ENCODE measurements at places on chromosomes 11 and 22. TPM values are rescaled to one million over a fixed set of nuclear protein-coding genes. Genes with fewer than 3 reads are reported as not detected.

DNA sequence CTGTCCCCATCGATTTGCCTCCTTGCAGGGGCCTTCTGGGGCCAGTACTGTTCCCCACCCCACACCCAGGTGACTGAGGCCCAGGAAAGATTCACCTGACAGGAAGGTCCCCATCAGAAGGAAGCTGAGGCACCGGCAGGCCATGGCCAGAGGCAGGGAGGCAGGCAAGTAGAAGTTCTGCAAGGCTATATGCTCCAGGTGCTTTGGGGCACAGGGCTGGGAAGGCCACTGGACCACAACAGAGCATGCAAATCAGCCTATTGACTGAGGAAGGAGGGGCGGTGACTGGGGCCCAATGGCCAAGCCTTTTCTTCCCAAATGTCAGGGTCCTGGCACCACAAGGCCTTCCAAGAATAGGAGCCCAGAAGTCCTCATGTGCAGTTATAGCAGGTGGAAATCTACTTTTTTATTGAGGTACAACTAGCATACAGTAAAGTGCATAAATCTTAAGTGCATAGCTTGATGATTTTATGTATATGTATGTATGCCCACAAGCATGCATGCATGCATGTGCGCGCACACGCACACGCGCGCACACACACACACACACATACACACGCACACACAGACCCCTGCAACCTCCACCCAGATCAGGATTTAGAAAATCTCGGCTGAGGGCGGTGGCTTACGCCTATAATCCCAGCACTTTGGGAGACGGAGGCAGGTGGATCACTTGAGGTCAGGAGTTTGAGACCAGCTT is at the start of gene VPREB3:
Gene VPREB3 (minus strand): TSS at position 206 of the 700 bp plus-strand sequence. CDS start 62 bp downstream, at position 144.
- DNase-seq: no peak
- no peak within 1 kb of the TSS for H3K27ac ChIP-seq
- no peaks in the 10 kb centered on the region for H3K27me3 ChIP-seq
- no peak within 1 kb of the TSS for H3K4me3 ChIP-seq

DNA sequence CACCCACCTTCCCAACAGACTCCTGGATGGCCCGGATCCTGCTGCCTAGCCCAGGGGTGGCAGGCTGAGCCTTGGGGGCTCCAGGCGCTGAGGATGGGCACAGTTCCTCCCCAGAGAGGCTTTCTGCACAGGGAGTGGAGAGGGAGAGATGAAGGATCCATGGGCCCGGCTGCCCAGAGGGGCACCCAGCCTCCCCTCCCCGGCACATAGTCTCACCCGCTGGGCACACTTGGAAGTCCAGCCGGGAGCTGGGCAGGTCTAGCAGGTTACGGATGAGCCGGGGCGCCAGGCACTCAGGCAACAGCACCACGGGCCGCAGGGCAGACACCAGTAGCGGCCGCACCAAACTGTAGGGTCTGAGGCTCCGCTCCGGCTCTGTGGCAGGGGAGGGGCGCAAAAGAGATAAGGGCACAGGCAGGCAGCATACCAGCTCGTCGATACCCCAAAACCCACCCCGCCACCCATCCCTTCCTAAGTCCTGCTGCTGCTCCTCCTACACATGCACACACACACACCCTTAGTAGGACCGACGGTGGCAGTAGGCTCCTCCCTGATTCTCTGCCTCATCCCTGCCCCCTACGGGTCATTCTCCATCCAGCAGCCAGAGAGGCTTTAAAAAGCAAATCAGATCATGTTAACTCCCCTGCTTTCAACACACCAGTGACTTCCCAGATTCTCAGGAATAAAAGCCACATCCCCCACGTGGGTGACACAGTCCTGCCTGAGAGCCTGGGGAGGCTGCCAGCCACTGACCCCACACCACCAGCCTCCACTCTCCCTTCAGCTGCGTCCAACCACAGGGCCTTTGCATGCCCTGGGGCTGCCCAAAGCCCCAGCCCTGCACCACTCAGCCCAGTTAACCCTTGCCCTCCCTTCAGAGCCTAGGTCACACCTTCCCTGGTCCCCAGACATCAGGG is 6.5 kb upstream of the MFNG start:
- H3K4me1 ChIP-seq: peaks cover 43% of the 10 kb centered on the region
- no peaks in the 10 kb centered on the region for H3K36me3 ChIP-seq
- H3K4me3 ChIP-seq: no peak overlapping the region
- H3K27ac ChIP-seq: peak overlapping the region; percentile 55
- H3K27me3 ChIP-seq: peaks cover under 1% of the 10 kb centered on the region
- peak; percentile 76 for DNase-seq

GRCh38 chr11:73245461-73245860 is 26.7 kb upstream of the P2RY6 start:
- no peaks in the 10 kb centered on the region for H3K36me3 ChIP-seq
- H3K27me3 ChIP-seq: peaks cover 8% of the 10 kb centered on the region
- no peak overlapping the region for H3K4me3 ChIP-seq
- DNase-seq: no peak

- H3K27ac ChIP-seq: peak overlapping the region; percentile 94
- H3K4me3 ChIP-seq: peak overlapping the region; percentile 97
- H3K4me1 ChIP-seq: peaks cover 51% of the 10 kb centered on the region
- H3K36me3 ChIP-seq: peaks cover 65% of the 10 kb centered on the region
These were observed 465 bp downstream of the SUN2 start for GRCh38 chr22:38755155-38755910.

- no peak overlapping the region for H3K4me3 ChIP-seq
- no peaks in the 10 kb centered on the region for H3K4me1 ChIP-seq
- no peak for DNase-seq
- H3K27me3 ChIP-seq: peaks cover 28% of the 10 kb centered on the region
These were observed 31.5 kb upstream of the PANX2 start for GRCh38 chr22:50138988-50139387.

GRCh38 chr11:31521497-31522150 is 12.1 kb downstream of the ELP4 start:
- no peaks in the 10 kb centered on the region for H3K27me3 ChIP-seq
- H3K4me3 ChIP-seq: no peak overlapping the region
- no peak for DNase-seq

GRCh38 chr11:117993988-117994745 is 8.0 kb downstream of the IL10RA start:
- peaks cover 97% of the 10 kb centered on the region for H3K4me1 ChIP-seq
- peak overlapping the region; percentile 69 for H3K4me3 ChIP-seq
- H3K27ac ChIP-seq: peak overlapping the region; percentile 53
- no peaks in the 10 kb centered on the region for H3K27me3 ChIP-seq

DNA sequence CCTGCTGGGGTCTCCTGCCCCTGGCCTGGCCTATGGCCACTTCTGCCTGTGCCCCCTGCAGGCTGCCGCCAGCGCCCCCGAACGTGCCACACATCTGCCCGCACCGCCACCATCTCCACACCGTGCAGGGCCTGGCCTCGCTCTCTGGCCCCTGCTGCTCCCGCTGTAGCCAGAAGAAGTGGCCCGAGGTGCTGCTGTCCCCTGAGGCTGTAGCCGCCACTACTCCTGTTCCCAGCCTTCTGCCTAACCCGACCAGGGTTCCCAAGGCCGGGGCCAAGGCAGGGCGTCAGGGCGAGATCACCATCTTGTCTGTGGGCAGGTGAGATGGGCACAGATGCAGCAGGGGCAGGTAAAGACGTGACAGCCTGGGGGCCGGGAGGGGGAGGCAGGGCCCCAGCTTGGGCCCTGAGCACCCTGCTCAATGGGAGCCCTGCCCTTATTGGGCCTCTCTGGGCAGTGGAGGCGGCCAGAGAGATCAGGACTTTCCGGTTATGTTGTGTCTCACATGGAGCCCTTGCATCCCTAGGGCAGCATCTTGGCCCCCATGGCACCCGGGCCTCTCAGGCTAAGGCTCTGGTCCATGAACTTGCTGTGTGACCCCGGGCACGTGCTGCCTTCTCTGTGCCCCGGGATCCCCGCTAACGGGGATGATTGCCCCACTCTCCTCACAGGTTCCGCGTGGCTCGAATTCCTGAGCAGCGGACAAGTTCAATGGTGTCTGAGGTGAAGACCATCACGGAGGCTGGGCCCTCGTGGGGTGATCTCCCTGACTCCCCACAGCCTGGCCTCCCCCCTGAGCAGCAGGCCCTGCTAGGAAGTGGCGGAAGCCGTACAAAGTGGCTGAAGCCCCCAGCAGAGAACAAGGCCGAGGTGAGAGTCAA is 18.5 kb downstream of the RELT start:
- H3K27me3 ChIP-seq: no peaks in the 10 kb centered on the region
- H3K4me3 ChIP-seq: no peak overlapping the region
- no peak for DNase-seq
- H3K36me3 ChIP-seq: peaks cover 34% of the 10 kb centered on the region
- no peak overlapping the region for H3K27ac ChIP-seq

GRCh38 chr11:88231894-88232482 is 56.7 kb upstream of the RAB38 start:
- H3K27me3 ChIP-seq: no peaks in the 10 kb centered on the region
- peak; percentile 38 for DNase-seq
- peaks cover 8% of the 10 kb centered on the region for H3K36me3 ChIP-seq
- H3K27ac ChIP-seq: no peak overlapping the region

DNA sequence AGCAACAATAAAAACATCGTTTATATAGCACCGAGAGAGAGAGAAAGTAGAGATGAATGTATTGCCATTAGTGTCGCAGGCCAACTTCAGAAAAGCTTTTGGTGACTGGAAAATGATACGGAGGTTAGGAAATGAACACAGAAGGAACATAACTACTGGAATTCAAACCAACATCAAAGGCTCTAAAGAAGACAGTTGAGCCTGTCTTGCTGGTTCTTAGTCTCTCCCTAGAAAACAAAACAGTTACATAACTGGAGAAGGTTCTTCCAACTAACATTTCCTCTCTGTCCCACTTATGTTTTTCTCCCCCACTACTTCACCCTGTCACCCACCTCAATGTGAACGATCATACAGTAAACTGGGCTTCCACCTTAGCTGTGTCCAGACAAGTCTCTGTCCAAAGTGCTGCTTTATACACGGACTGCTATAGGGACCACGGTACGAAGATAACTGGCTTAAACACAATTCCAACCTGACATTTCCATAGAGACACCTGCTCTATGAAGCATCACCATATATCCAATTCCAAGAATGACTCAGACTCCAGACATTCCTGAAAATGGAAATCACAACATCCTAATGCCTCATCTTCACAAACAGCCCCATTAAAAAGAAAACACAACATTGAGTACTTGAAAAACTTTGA is 85.2 kb upstream of the ARHGAP32 start:
- no peaks in the 10 kb centered on the region for H3K36me3 ChIP-seq
- H3K4me1 ChIP-seq: peaks cover 19% of the 10 kb centered on the region
- no peak for DNase-seq
- H3K27me3 ChIP-seq: peaks cover 13% of the 10 kb centered on the region

DNA sequence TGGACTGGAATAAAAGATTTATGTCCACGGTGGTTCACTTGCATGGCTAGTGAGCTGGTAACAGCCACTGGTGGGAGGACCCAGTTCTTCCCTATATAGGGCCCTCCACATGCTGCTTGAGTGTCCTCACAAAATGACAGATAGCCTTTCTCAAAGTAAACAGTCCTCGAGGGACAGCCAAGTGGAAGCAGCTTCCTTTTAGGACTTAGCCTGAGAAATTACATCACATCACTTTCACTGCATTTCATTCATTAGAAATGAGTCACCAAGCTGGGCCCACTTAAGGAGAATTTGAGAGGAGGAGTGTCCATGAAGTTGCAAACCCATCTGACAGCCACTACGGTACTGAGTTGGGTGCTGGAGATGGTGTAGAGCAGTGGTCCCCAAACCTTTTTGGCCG is 7.0 kb downstream of the ISX start:
- H3K27ac ChIP-seq: no peak overlapping the region
- no peaks in the 10 kb centered on the region for H3K27me3 ChIP-seq
- H3K4me3 ChIP-seq: no peak overlapping the region

DNA sequence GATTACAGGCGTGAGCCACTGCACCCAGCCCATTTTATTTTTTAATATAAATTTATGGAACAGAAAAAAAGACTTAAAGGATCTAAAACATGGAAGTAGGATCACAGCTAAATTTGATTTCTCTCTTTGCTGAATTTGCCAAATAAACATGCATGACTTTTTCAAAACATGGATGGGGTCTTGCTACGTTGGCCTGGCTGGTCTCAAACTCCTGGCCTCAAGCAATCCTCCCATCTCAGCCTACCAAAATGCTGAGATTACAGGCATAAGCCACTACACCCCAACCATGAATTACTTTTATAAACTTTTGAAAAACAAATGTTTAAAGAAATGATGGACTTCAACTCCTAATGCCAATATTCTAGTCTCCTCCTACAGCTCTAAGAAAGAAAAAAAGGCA is 61.2 kb downstream of the PHF21A start:
- DNase-seq: no peak
- no peak overlapping the region for H3K27ac ChIP-seq
- H3K4me1 ChIP-seq: no peaks in the 10 kb centered on the region
- no peaks in the 10 kb centered on the region for H3K27me3 ChIP-seq
- H3K4me3 ChIP-seq: no peak overlapping the region

- no peak overlapping the region for H3K27ac ChIP-seq
- peak; percentile 24 for DNase-seq
- no peaks in the 10 kb centered on the region for H3K36me3 ChIP-seq
These were observed 52.9 kb upstream of the RTL6 start for GRCh38 chr22:44550711-44551491.

DNA sequence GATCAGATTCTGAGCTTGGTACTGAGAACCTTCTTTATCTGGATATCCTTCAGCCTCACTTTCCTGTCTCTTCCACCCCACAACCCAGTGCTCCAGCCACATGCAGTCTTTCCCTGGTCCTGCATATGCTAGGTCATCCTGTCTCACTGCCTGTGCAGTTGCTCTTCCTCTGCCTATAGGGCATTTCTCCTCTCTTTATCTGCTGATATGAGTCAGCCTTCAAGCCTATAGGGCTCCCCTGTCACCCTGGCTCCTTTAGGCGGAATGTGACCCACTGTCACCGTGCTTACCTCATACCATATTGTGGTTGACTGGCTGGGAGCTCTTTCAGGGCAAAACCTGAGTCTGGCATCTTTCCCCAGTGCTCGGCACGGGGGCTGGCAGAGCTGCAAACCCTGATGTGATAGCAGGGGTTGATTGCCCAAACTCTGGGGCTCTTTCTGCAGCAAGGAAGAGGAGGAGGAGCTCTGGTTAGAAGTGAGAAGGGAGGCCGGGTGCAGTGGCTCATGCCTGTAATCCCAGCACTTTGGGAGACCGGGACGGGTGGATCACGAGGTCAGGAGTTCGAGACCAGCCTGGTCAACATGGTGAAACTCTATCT is 26.3 kb downstream of the MEI1 start:
- no peaks in the 10 kb centered on the region for H3K36me3 ChIP-seq
- no peak for DNase-seq

DNA sequence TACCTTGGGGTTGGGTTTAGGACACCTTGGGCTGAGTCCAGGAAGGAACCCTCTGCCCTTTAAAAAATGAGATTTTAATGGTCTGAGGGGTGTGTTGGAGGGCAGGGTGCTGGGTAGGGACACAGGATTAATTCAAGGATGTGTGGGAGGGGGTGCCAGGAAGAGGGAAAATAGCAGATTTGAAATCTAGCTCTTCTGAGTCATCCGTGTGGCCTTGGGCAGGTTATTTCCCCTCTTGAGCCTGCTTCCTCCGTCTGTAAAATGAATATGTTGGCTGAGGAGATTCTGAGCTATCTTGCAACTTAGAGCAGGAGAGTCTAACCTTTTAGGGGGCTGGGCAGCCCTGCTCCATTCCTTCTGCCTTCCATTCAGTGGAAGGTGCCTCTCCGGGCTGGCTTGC is 3.0 kb downstream of the TSPAN18 start:
- no peak overlapping the region for H3K4me3 ChIP-seq
- DNase-seq: no peak
- H3K27me3 ChIP-seq: peaks cover 46% of the 10 kb centered on the region
- H3K4me1 ChIP-seq: peaks cover 32% of the 10 kb centered on the region

- no peaks in the 10 kb centered on the region for H3K36me3 ChIP-seq
- no peak overlapping the region for H3K4me3 ChIP-seq
- H3K27ac ChIP-seq: no peak overlapping the region
These were observed 182.1 kb upstream of the KIRREL3 start for GRCh38 chr11:127182586-127183203.

LAYN gene
- 11.1 TPM for total RNA-seq

DLG2 gene
- 1.6 TPM for total RNA-seq

PRAME gene
- total RNA-seq: not detected

ART5 gene
- total RNA-seq: not detected

MYEOV gene
- total RNA-seq: not detected

All from activated CD8-positive, alpha-beta T cell treated with anti-CD3 and anti-CD28 coated beads, Interleukin-2, amount 10 ng/mL, durations not matched to agents 7 days and 5 days (primary cell).